ENCODE measurements at places on chromosomes 6 and 20. TPM values are rescaled to one million over a fixed set of nuclear protein-coding genes. Genes with fewer than 3 reads are reported as not detected.

TXLNB gene
- 1.2 TPM for total RNA-seq

ADGRF5 gene
- total RNA-seq: not detected

TRIM15 gene
- total RNA-seq: not detected

DNA sequence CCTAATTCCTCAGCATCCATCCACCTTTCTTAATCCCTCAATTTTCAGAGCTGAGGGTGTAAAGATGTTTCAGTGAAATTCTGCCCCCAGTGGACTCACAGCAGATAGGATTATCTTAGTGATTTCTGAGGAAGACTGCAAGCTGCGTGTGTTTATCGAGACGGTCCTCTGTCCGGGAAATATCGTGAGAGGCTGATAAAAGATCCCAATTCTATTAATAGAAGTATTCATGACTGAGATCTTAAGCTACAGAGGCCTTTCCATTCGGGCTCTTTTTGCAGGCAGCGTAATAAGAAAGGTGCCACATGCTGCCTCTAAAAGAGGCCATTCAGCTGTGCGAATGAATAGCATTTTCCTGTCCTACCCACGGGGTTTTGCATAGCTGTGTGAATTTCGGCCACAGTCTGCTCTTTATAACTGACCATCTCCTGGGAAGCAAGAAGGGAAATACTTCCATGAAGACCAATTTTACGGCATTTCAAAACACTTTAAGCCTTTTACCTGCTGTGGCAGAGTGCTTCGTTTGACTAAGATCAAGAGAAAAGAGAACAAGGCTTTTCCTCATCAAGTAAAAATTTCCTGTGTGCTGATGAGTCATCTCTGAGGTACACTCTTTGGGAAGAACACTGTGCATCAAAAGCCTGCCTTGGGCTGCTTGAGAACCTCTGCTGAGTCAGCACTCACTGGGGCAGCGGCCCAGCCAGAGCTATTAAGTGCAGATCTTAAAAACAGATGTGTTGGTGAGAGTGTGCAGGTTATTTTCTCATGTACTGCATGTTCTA lies 208.8 kb downstream of the ARHGAP18 start:
- DNase-seq: peak; percentile 97

GRCh38 chr20:58895448-58896180 lies 43.1 kb downstream of the GNAS start:
- no peak for DNase-seq

- DNase-seq: no peak
These were observed 33.5 kb upstream of the TSPYL1 start for GRCh38 chr6:116313101-116313776.

GRCh38 chr6:16163535-16164300 lies 34.8 kb downstream of the MYLIP start:
- DNase-seq: no peak

GRCh38 chr20:38260025-38260377 lies 534 bp downstream of the KIAA1755 start:
- DNase-seq: no peak

DNA sequence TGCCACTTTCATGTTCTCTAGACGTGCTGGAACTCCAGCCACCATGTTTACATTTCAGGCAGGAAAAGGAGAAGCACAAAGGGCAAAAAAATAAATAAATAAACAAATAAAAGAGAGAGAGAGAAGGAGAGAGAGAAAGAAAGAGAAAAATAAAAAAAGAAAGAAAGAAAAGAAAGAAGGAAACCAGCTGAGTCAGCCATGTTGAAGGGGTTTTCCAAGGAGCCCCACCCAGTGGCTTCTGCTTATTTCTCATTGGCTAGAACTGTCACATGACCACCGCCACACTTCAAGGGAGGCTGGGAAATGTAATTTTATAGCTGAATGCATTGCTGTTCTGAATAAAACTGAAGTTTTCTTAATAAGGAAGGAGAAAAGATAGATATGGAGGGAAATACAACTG lies 71.1 kb downstream of the BFSP1 start:
- DNase-seq: peak; percentile 10

- no peak for DNase-seq
These were observed 48.6 kb upstream of the SNX9 start for GRCh38 chr6:157774153-157775135.

GRCh38 chr6:18207438-18207837 lies 52.2 kb downstream of the KDM1B start:
- DNase-seq: no peak

Data from LHCN-M2 (cell line).